Uterus (tissue), 4 donors: ENCODE measurements at places on chromosomes 16 and 17. TPM values are rescaled to one million over a fixed set of nuclear protein-coding genes. Genes with fewer than 3 reads are reported as not detected.

Gene KRT20
- total RNA-seq, result 0.26 TPM

GRCh38 chr17:15981646-15982580 lies 17.6 kb downstream of the ZSWIM7 start:
- no peak for DNase-seq

DNA sequence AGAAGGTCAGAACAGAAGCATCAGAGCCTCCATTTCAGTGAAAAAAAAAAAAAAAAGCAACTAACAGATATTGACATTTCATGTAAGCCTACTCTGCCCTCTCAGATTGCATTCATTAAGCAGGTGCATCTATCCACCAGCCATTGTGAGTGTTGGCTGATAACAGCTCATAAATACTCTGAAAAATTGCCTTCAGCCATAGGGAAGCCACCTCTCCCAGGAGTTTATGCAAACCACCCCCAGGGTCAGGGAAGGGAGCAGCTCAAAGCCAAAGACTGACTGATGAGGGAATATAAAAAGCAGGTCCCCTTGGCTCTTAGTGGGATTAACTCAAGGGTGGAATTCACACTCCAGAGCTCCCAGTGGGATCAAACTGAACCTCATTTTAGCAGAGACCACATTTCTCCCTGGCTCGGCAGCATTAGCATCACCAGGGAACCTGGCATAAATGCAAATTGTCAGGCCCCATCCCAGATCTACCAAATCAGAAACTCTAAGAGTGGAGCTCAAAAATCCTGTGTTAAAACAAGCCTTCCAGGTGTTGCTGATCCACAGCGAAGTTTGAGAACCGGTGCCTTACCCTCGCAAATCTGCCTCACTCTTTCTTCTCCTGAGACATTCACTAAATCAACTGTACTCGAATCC lies 14.2 kb downstream of the APOH start:
- DNase-seq, result no peak

Gene SEPTIN1
- 5.3 TPM for total RNA-seq

Gene LMF1
- 21.8 TPM for total RNA-seq

Gene C16orf92
- not detected for total RNA-seq
